ENCODE measurements at places on chromosomes 3 and 15.
A peak's percentile ranks its signal among the peaks of the same experiment; 100 is the strongest.

GRCh38 chr3:129325383-129325782 lies 46.7 kb downstream of the HMCES start:
- DNase-seq: no peak

DNA sequence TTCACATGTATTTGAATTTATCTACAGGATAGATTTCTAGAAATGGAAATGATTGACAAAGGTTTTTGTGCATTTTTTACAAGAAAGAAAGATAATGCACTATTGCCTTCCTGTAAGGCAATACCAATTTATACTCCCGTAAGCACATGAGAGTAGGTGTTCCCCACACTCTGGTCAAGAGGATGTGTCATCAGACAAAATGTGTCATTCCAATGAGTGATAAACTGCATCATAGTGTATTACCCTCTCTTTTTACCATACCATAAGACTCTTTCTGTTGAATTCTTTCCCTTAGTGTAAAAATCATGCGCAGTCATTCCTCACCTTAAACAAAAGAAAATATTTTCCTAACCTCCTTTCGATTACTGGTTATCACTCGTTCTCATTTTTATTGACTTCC lies 251.0 kb downstream of the ROBO1 start:
- DNase-seq: no peak

GRCh38 chr15:40344631-40345120 lies 3.9 kb upstream of the CCDC9B start:
- peak; percentile 73 for DNase-seq

DNA sequence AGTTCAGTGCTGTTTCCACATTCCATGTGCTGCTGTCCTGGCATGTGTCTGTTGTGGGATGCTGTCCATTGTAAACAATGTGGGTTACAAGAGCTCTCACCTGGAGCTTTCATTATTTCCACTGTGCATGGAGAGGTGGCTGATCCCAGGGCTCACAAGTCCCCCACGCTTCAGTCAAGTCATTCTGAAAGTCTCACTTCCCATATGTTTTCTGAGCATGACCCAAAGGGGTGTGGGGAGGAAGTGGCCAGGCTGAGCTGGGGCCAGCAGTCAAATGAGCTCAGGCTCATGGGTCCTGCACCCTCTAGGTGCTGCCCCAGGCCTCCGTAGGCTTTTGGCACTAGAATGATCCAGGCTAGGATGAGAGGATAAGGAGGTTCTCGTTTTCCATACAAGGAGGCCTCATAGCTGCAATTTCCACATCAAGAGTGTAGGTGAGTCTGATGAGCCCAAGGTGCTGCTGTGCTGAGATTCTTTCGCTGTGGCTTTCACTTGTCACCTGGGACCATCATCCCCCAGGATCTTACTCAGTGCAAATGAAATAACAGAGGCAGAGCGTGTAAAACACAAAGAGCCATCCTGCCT lies 22.0 kb downstream of the STARD5 start:
- no peak for DNase-seq

DNA sequence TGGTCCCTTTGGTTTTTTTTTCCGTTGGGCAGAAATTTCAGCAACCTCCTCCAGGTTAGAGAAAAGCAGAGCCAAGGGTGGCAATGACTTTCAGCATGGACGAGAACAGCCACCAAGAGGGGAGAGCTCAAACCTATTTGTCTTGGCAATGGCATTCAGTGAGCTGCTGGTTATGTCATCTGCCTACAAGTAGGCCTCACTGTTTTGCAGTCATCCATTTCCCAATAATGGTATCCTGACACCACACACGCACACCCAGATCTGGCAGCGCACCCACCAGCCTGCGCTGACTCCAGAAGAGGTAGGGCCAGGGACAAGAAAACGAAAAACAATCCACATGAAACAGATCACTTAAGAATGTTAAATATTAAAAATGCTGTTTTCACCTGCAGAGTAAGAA lies 92.3 kb downstream of the MAGI1 start:
- DNase-seq: no peak
